Urinary bladder (tissue), 4 donors: ENCODE measurements at places on chromosomes 4 and X. TPM values are rescaled to one million over a fixed set of nuclear protein-coding genes. Genes with fewer than 3 reads are reported as not detected.

DNA sequence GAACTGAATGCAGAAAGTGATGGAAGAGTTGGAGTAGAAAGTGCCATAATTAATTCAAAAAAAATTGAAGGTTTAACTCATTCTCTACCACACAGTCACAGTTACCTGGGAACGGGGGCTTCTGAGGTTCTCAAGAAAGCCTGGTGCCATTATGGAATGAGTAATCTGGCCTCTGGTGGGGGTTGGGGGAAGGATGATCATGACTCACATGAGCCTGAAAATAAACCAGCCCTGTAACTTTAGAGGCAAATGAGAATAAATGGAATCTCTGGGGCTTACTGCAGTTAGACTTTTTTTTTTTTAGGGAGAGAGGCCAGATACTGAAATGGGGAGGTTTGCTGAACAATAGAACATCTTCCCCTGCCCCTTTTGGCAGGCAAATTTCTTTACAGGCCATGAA lies 55.3 kb downstream of the SOD3 start:
- DNase-seq, result no peak

GRCh38 chr4:1082215-1083182 lies 30.9 kb downstream of the RNF212 start:
- DNase-seq, result peak; percentile 20

The ANXA3 gene
- 29.1 TPM for total RNA-seq

The EGFL6 gene
- 28.9 TPM for total RNA-seq

DNA sequence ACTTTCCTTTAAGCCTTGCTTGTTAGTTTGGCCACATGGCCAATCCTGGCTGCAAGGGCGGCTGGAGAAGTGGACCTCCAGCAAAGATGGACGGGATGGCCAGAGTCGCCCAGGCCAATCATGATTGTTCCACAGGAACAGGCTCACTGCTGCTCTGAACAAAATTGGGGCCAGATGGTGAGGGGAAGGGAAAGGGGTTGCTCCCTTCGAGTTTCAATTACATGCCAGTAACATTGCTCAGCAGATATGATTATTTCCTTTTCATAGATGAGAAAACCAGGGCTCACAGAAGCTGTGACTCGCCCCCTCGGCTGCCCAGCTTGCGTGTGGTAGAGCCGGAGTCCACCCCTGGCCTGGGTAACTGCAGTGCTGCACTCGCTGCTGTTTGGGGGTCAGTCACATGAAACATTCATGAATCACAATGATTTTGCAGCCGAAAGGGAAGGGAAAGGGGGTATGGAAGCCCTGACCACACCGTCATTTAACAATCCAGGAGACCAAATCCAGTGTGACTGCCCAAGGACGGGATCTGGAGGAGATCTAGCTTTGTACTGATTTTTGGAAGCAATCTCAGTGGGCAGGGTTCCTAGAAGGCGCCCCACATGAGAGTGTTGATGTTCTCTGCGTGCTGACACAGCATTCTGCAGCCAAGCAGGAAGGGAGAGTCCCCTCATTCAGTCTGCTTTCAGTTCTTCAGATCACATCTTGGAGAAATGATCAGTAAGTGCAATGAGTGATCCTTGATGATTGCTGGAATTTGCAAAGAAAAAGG lies 77.3 kb upstream of the MSX1 start:
- no peak for DNase-seq

The GPAT3 gene
- 13.8 TPM for total RNA-seq

The XK gene
- 4.2 TPM for total RNA-seq

DNA sequence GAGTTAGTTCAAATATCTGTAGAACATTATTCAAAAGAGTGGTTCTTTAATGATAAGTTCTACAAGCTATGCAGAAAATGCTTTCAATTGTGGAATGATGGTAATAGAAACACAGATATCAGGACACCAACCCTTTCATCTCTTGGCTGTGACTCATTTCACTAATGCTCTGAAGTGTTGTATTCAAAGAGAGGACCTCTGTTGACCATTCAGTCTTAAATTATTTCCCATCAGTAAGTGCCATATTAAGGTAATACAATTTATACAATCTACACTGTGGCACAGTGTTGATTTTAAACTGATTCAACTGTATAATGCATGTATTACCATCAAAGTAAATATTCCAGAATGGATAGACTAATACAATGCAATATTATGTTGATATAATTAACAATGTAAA lies 289.0 kb upstream of the ADGRL3 start:
- no peak for DNase-seq

GRCh38 chrX:70336767-70337166 lies 46.9 kb downstream of the KIF4A start:
- no peak for DNase-seq

DNA sequence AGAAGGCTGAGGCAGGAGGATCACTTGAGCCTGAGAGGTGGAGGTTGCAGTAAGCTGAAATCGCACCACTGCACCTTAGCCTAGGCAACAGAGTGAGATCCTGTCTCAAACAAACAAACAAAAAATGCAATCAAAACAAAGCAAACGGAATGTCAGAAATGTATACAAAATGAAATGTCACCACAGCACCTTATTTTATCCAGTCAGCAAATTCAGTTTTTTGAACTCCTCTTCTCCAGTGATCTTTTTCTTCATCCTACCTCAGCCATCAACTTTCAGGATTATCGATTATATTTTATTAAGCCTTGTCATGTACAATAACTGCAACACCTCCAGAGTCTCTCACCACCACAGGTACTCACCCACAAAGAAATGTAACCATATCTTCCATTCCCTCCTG lies 31.1 kb upstream of the HPGDS start:
- no peak for DNase-seq

The VCX3B gene
- not detected for total RNA-seq

DNA sequence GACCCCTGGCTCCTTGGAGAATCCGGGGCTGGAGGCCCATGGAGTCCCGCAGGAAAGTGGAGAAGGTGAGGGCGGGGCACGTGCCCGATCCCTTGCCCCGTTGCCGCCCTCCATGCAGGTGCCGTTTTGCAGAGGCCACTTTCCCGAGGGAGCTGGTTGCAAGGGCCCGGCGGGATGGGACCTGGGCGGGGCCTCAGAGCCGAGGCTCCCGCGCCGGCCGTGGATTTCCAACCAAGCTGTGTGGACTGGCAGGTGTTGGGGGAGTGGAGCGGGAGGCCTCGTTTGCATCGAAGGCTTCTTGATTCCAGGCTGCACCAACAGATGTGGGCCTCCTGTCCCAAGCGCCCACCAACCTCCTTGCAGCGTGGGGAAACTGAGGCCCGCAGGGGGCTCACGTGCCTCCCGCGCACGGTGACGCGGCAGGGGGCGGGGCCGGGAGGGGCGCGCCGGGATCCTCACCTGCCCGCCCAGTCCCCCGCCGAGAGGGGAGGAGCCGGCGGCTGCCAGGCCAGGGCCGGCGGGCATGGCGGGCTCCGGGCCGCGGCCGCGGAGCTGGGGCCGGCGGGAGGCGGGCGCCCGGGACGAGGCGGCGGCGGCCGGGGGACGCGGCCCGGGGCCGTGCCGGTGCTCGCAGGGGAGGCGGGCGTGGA lies 24.9 kb downstream of the SH3BP2 start:
- DNase-seq, result no peak

The TRIM60 gene
- total RNA-seq, result not detected

DNA sequence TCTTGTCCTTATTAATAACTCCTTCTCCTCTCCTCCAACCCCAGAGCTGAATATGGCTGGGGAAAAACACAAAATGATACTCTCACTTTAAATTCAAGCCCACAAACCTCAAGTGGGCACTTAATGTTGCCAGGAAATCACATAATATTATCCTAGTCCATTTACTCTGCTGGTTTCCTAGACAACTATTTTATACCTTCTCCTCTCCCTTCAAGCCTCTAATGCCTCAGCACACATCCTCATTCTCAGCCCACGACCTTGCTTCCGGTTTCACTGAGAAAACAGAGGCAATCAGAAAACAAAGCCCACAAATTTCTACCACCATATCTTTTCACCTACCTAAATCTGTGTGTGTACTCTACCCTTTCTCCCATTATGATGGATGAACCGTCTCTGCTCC lies 12.1 kb upstream of the CLCN5 start:
- DNase-seq, result no peak

- no peak for DNase-seq
These were observed 40.6 kb upstream of the ADGRA3 start for GRCh38 chr4:22556495-22556894.

The KLHL15 gene
- 29.0 TPM for total RNA-seq

DNA sequence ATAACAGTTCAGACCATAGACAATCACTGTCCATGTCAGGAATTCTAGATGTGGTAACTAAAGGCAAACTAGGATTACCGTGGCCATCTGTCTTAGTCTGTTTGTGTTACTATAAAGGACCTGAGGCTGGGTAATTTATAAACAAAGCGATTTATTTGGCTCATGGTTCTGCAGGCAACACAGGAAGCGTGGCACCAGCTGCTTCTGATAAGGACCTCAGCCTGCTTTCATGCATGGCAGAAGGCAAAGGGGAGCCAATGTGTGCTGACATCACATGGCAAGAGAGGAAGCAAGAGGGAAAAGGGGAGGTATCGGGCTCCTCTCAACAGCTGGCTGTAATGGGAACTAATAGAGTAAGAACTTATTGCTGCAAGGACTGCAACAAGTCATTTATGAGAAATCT lies 376.7 kb downstream of the GPM6A start:
- DNase-seq, result no peak

DNA sequence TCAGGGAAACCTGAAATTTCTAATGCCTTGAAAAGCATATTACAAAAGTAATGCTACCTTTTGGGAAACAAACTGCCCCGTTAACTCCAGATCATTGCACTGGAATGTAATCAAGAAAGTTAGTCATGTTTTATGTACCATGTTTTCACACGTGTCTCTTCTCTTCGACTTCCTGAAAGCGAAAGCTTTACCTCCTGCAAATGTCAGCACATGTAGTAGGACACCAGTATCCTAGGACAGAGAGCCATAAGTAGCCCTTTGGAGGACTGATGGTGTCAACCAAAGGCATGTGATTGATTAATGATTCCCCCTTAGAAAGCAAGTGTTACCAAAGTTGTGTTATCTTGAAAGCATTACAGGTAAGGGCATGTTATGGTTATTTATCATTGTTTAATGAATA lies 8.8 kb upstream of the MND1 start:
- no peak for DNase-seq

DNA sequence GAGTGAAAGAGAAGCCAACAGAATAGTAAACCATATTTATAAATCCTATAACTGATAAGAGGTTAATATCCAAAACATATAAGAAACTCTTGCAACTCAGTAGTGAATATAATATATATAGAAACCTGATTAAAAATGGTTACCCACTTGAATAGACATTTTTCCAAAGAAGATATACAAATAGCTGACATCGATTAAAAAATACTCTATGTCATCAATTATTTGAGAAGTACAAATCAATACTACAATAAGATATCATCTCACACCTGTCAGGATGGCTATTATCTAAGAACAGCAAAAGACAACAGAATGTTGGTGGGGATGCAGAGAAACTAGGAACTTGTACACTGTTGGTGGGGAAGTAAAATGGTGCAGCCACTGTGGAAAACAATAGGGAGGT lies 254.4 kb downstream of the PPARGC1A start:
- DNase-seq, result no peak

DNA sequence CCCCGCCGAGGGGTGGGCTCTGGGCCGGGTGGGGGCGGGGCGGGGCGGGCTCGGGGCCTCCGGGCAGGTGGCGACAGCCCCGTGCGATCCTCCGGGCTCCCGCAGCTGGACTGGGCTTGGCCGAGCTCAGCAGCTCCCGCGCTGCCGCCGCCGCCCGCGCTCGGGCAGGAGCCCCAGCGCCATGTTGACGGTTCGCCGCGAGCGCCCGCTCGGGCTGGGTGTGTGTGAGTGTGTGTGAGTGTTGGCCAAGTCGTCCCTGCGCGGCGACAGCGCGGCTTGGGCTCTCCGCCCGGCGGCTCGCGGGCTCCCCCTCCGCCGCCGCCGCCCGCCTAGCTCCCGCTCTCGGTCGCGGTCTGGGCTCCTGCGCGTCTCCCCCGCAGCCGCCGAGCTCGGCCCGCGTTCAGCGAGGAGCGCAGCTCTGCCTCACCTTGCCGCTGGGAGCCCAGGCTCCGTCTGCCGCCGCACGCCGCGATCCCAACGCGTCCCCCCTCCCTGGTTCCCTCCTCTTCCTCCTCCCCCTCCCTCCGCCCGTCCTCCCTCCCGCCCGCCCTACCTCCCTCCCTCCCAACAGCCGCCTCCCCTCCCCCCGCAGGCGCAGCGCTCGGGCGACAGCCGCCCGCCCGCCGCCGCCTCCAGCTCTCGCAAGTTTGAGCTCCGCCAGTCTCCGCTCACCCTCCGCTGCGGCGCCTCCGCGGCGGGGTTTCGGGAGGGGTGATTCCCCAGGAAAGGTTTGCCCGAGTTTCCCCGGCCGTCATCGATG lies at the start of gene BCOR:
BCOR (minus strand) TSS at position 455 of the 760 bp plus-strand sequence. CDS start 20,029 bp downstream, outside the sequence.
- no peak for DNase-seq

The ARMCX4 gene
- 28.0 TPM for total RNA-seq

- DNase-seq, result no peak
These were observed 561.4 kb downstream of the ZIC3 start for GRCh38 chrX:138127314-138127713.

The VEGFC gene
- 15.4 TPM for total RNA-seq

GRCh38 chr4:83109480-83110222 lies 4.9 kb downstream of the PLAC8 start:
- no peak for DNase-seq

The GLRA3 gene
- total RNA-seq, result 0.16 TPM

DNA sequence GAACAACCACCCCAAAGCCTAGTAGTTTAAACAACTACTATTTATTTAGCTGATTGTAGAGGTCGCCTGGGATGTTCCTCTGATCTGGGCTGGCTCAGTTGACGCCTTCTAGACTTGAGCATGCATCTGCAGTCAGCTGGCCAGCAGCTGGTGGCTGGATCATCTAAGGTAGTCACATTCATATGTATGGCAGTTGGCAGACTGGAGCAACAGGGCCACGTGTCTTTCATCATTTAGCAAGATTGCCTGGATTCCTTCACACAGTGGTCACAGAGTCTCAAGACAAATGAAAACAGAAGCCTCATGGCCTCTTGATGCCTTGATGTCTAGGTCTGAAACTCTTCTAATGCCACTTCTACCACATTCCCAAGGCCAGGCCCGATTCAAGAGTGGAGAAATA lies 220.6 kb upstream of the S100G start:
- DNase-seq, result no peak

- DNase-seq, result no peak
These were observed 340.2 kb downstream of the GASK1B start for GRCh38 chr4:157832596-157832995.

DNA sequence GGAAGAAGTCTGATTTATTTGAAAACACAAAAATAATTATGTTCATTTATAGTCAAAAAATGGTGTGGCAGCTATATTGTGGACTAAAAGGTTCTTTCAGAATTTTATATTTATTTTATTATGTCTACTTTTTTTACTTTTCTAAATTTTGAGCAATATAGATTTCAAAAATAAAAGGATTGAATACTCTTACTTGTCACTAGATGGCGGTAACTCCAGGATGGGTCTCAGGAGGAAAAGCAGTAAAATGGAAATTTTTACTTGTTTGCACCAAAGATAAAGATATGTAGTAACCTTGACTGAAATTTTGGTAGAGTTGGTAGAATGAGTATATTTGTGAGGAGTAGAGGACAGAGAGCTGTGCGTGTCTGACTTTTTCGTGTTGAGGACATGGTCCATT lies 14.5 kb upstream of the DACH2 start:
- DNase-seq, result no peak

- DNase-seq, result no peak
These were observed 369.8 kb downstream of the DTHD1 start for GRCh38 chr4:36651253-36651652.
